COR-L47 (cell line): ENCODE measurements at places on chromosomes 2 and 18.

DNA sequence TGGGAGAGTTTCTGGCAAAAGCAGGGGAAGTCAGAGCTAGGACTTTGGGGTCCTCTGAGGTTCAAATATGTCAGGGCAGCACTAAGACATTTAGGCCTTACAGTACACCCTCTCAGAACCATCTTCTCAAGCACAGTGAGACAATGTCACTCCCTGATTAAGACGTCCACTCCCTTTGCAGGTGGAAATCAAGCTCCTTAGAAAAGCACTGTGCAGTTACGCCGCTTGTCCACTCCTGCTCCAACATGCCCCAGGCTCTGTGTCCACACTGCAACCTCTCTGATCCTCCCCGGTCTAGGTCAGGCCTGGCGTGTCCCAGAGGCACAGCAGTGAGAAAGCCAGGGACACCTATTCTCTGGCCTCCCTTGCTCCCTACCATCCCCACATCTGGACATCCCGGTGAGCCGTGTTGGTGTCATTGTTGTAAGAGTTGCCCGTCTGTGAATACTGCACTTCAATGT, 528.6 kb upstream of the ID2 start:
- no peak for DNase-seq

DNA sequence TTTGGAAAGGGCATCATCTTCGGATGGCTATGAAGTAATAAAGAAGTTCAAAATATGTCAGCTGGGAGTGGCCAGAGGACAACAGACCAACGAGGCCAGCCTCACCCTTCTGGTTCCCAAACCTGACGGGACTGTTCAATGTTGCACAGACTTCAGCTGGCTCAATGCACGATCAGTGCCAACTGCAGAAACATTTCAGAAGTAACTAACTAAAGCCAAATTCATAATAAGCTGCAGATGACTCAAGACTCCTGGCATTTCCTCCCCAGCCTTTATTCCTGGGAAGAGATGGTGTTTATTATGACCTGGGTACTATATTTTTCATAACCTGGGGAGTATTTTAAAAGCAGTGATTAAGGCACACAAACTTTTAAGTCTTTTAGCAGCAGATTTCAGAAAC, 3.8 kb upstream of the ATP6V1C2 start:
- DNase-seq = no peak

DNA sequence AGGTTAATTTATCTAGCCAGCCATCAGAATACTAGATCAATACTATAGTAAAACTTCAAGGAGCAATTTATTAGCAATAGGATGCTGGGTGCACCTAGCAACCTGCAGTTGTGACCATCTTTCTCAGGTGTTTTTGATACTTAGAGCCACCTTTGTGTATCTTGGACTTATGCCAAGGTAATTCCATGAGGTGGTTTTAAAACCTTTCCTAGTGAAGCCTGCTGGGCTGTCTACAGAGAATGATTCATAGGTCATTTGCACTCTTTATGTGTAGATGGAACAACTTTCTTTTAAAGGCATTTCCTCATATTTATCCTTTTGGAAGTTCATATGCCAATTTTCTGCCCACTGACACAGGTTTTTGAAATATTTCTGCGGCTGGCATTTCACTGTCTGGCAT, 1030.1 kb upstream of the POU3F3 start:
- DNase-seq = peak; percentile 64

DNA sequence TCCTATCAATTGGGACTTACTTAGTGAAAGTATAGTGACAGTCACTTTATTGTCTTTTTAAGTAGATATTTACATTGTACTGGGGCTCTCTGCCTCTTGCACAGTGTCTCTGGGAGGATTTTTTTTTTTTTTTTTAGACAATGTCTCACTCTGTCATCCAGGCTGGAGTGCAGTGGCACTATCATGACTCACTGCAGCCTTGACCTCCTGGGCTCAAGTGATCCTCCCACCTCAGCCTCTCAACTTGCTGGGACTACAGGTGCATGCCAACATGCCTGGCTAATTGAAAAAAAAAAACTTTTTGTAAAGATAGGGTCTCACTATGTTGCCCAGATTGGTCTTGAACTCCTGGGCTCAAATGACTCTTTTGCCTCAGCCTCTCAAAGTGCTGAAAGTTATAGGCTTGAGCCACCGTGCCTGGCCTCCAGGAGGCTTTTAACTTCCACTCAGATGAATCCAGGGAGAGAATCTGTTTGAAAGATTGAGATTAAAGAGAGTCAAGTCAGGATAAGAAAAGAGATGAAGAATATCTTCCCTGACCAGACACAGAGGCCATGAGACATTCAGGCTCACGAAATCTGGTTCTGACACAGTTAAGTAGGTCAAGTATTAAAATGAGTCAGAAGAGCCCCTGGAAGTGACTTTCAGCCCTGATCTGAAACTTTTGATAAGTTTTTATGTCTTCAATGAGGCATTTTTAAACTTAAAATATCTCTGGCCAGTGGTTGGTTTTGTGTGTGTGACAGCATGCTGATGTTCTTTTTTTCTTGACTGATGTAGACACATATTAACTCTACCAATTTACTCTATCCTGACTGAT, 18.3 kb downstream of the ARHGEF33 start:
- DNase-seq = no peak

DNA sequence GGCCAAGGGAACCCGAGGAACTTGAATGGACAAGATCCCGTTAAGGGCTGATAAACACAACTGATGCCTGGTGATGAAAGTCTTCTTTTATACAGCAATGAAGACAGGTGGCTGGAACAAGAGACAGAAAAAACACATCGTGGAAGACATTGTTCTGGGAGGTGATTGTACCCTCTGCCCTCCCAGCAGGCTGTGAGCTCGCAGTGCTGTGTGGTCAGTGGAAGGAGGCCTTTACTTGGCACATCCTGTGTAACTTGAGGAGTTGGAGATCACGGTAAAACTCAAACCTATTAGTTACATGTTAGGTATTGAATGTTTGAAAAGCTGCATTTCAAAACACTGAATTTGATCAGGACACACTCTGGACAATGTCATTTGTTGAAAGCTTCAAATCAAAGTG, 249.9 kb upstream of the EPAS1 start:
- no peak for DNase-seq

DNA sequence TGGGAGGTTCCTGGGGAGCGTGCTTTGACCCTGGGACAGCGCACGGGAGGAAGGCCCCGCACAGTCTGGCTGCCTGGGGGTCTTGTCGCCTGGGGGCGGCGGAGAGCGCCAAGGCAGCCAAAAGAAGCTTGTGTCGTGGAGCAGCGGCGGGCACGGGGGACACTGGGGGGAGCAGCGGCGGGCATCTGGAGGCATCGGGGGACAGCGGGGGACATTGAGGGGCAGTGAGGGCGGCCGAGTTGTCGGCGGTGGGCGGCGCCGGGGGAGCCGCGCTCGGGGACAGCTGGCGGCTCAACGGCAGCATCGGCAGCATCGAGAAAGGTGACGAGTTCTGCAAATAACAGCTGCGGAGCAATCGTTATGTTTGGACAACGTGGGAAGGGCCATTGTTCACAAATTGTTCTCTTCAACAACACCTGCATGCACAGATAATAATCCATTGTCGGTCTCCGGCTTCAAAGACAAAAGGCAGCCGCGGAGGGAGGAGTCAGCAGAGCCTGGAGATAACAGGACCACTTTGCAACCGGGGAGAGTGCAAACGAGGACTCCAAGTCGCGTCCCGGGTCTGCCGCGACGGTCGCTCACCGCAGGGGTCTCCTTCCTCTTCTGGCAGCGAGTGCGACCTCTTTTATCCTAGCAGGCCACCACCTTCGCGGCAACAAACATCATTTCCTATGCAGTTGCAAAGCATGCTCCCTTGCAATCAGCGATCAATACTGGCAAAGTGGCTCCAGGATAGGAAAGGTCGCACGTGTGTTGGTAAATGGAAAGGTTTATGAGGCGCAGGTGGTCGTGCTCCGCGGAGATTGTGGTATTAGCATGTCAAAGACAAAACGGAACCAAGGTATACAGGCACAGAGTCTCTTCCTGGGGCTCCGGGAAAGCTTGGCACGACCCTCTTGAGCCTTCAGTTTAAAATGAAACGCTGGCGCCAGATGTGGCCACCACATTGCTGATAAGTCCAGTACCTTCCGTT, 132.3 kb upstream of the DLX2 start:
- DNase-seq = peak; percentile 99

- DNase-seq = no peak
These were observed 26.7 kb downstream of the CIB4 start for GRCh38 chr2:26614216-26615138.

GRCh38 chr2:236971919-236972381, 113.7 kb upstream of the COPS8 start:
- no peak for DNase-seq

DNA sequence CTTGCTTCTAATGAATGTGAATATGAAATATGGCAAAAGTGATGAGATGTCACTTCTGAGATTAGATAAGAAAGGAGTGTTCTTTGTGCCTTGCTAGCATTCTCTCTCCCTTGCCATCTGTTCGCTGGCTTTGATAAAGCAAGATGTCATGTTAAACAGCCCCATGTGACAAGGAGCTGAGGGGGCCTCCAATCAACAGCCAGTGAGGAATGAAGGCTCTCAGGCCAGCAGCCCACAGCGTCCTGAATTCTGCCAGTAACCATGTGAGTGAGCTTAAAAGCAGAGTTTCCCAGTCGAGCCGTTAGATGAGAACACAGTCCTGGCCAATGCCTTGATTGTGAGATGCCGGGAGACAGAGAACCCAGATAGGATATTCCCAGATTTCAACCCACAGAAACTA, 198.8 kb downstream of the IRS1 start:
- DNase-seq = no peak

DNA sequence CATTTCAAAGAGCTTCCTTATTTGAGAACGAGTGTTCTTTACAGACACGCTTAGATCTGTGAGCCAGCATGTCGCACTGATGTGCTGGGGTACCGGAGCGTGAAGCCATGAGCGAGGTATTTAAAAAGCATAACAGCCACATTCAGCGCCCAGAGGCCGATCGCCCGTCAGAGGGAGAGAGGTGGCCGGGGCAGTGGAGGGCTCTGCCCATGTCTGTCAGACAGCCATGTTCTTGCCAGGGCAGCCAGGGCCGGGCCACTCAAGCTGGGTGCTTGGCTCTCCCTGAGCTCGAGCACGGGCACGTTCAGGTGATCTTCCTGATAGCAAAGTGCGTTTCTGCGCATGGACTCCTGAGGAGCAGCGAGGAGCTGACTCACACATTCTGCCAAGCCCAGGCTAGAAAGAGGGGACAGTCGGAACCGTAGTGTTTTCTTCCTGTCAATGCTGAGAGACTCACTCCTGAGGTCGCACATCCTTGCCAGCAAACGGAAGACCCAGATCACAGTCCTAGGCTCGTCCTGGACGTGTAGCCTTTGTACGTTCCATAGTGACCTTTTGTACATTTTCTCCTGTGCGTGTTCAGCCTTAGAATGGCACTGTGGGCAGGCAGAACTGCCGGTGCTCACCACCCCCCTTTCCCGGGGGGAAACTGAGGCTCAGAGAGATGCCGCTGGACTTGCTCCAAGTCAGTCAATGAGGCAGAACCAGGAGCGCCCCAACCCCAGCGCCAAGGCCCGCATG, 100.7 kb downstream of the NFATC1 start:
- DNase-seq = no peak

GRCh38 chr2:149420053-149420963, 89.9 kb downstream of the LYPD6 start:
- no peak for DNase-seq

DNA sequence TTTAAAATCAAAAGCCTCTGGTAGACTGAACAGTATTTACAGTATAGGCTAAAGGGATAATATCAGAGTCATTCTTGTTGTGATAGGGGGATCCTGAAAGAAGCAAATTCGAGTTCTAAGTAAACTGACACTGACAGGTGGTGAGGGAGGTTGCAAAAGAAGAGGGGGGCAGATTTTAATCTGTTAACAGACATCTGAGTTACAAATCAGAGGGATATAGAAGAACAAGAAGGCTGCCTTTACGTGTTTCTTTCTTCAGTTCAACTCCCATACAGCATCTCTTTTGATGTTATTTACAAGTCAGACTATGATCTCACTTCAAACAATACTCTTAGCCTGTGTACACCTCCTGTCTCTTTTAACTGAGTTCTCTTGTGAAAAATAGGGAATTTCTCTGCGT, 16.3 kb upstream of the ITGA4 start:
- DNase-seq = no peak

- no peak for DNase-seq
These were observed 112.4 kb upstream of the RIOK3 start for GRCh38 chr18:23340661-23341060.

GRCh38 chr2:197307236-197307932, 3.2 kb downstream of the ANKRD44 start:
- DNase-seq = no peak

- no peak for DNase-seq
These were observed 18.4 kb upstream of the CNDP2 start for GRCh38 chr18:74477771-74478170.

DNA sequence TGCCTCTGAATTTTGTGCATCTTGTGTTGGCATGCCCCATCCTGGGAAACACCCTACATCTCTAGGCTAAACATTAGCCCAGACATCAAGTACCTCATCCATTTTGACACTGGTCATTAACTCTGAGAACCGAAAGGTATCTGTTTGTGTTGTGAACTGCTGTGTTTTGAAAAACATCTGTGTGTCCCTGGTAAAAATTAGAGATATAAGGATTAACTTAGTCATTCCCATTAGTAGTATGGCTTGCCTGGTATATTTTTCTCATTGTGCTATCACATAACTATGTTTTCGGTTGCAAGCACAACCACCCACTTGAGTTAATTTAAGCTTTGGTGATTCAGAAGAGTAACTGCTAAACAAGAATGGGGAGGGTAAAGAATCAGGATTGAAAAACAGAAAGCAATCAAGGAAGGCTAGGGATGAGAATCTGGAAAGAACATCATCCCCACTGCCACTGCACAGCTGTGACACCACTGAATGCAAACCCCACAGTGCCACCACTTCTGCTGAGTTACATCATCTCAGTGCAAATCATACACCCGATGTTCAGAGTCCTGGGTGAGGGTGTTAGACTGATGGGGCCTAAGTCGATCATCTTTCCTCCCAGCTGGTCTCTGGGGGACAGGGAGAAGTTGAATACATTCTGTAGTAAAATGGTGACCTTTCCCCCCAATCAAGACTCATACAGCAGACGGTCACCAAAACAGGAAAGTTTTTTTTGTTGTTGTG, 234.0 kb downstream of the EPHA4 start:
- DNase-seq = no peak

DNA sequence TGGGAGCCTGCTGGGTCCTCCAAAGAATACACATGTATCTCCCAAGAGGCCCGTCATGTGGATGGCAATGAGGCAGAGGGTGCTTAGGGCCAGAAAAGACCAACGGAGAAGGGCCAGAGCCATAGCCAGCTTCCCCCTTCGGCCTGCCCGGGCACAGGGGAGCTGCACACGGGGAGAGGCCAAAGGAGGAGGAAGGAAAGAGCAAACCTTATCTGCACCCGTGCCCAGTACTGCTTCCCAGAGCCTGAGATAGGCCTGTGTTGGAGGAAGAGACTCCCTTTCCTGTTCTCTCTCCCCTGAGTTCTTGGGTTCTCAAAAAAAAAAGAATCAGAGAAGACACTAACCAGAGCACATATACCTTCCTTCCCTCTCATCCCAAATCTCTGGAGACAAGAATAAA, 250.3 kb downstream of the ANAPC1 start:
- DNase-seq = no peak

DNA sequence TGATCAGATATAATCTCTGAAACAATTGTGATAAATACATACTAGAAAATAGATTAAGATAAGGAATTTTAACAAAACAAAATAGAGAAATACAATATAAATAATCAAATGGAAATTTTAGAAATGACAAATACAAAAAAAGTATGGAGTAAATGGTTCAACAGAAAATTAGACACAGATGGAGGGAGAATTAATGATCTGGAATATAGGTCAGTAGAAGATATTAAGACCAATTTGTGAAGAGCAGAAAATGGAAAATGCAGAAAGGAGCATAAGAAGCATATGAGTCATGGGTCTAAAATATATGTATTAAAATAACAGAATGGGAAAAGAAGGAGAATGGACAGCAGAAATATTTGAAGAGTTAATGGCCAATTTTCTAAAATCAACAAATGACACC, 44.4 kb downstream of the FHOD3 start:
- no peak for DNase-seq
